ENCODE measurements at places on chromosomes 12 and 14.

DNA sequence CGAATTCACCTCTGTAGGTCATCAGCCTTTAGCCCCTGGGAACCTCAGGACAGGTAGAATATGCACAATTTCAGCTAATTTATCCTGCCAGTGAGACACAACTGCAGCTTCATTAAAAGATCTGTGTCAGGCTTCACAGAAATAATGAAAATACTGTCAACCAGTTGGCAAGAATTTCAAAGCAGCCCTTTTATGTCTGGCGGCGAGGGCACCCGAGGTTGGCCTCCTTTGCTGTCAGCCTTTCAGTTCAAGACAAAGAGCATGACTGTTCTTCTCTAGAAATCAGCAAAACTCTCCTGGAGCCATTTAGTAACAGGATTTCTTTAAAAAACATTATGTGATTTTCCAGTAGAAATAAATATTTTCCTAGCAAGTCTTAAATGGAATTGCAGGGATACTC is 75.9 kb downstream of the BBS10 start:
- no peak for DNase-seq

DNA sequence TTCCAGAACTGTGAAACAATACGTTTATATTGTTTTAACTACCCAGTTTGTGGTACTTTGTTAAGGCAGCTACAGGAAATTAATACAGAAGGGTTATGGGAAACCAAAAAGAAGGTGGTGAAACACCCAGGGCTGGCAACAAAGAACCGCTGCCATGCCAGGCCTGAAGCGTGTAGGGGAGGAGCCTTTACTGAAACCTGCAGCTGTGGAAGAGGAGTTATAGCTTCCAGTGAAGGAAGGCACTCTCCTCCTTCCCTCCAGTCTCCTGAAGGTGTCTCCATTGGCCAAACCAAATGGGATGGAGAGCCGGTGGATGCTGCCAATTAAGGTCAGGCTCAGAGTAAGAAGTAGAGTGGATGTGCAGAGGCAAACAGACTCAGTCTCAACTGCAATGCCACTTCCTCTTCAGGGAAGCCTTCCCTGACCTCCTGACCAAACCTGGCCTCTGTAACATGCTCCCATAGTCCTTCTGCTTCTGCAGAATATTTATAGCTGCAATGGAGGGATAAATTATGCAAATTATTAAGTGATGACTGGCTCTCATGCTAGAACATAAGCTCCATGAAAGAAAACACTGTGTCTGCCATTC is 168.3 kb downstream of the DAD1 start:
- no peak for DNase-seq

GRCh38 chr14:60848066-60848465 is 113.5 kb downstream of the MNAT1 start:
- no peak for DNase-seq

DNA sequence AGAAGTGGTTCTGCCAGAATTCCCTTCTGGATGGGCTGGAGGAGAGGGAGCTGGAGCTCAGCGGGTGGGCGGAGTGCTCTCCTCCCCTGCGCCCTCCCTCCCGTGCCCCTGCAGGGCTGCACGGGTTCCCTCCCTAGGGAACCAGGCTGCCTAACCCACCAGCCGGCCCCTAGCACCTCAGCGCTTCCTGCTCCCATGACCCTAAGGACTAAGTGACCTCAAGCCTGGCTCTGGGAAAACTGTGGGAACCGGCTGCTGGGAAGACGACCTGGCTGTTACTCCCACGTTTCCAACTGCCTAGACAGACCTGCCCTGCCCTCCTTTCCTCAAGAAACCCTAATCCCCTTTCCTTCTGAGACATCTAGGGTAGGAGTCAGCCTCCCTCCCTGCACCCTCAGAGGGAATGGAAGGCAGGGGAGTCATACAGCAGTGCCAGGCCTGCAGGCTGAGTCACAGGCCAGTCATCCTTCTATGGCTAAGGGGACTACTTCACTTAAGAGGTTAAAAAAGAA is 31.5 kb downstream of the SLC6A12 start:
- no peak for DNase-seq

GRCh38 chr14:61899497-61899896 is 137.3 kb downstream of the SNAPC1 start:
- DNase-seq = no peak

GRCh38 chr12:64392221-64392620 is 1.7 kb upstream of the C12orf56 start:
- DNase-seq = no peak

DNA sequence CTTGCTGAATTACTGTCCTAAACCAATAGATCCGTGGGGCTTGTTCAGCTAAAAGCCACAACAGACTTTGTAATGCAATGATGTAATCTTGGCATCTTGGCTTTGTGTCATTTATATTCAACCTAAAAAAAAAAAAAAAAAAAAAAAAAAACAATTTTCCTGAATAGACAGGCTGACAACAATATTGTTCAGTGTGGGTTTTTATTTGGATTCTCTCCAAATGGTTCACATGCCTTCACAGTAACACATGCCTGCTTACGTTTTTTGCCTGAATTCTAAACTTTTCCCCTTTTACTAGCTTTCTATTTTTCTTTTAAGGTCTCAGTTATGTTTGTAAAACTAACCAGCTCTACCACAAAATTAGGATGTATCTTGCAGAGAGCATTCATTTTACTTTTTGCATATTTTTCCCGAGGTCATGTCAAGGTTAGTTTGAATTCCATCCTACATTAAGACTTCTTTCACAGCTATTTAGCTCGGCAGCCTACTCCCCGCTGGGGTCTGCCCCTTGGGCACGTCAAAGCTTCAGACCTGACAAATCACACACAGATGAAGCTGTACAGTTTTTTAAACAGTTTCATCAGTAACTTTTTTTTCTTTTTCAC is 213.7 kb upstream of the NPAS3 start:
- DNase-seq = no peak

GRCh38 chr12:11771356-11771755 is 121.9 kb downstream of the ETV6 start:
- no peak for DNase-seq

GRCh38 chr14:78530078-78530477 is 359.9 kb downstream of the NRXN3 start:
- DNase-seq = peak; percentile 9
